Stimulated activated CD8-positive, alpha-beta memory T cell treated with anti-CD3 and anti-CD28 coated beads, Interleukin-4, amount 100 ng/mL, for 24 hours (primary cell): ENCODE measurements at places on chromosomes 6 and 20.

DNA sequence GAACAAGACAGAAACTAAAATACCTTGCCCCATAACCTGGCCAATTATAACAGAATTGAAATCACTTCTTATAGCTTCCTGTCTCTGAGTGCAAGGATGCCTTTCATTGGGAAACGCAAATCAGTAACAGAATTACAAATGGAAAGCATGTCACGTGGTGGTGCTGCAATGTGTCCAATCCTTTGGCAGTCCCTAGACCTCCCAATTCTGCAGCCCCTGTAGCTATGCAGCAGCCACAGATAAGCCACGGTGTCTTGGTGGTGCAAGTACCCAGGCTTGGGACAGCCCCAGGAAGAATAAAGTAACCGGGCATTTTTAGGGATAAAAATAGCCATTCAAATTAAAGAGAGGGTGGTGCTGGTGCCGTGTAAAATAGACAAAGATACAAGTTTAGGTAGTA lies 134.6 kb upstream of the CCN2 start:
- no peak for DNase-seq

DNA sequence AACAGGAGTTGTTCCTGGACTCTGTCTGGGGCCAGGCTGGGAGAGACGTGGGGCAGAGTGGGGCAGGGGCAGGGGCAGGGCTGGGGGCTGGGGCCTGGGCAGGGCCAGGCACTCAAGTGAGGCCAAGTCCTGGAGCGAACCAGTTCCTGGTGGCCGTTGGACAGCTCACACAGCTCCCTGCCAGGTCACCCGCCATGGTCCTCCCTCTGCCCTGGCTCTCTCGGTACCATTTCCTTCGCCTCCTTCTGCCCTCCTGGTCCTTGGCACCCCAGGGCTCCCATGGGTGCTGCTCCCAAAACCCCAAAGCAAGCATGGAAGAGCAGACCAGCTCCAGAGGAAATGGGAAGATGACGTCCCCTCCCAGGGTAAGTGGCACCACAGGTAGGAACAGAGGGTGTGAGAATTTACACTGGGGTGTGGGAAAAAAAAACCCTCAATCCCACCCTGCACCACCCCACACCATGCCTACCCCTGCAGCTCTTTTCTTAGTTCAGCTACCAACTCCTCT lies at the start of gene MCCD1:
Gene MCCD1, plus strand, starts transcription at position 142 of the 508 bp plus-strand sequence. Its CDS starts 53 bp downstream, at position 195.
- DNase-seq, result no peak

- no peak for DNase-seq
Measured at GRCh38 chr20:64191002-64191401, 26.8 kb downstream of the MYT1 start.

DNA sequence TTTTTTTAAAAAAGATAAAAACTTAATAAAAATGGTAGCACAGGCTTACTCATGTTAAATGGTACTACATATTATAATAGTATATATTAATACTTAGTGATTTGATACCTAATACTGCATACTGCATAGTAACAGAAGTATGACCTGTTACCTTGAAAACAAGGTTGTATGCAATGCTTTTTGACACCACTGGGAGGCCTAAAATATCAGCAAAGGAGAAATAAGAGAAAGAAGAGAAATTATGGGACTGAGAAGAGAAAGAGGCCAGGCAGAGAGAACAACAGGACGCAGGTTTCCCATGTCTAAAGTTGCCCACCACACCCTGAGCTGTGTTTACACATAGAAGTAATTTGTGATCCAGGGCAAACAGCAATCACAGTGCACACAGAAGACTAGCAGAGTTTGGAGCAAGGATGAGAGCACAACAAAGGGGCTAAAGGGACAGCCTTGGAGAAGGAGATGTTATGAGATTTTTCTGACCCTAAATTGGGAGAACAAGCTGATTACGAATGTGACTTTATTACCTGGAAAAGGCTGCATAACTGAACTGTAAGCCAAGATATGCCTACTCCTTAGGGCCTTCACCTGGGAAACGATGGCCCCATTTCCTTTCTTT lies 73.2 kb downstream of the ROS1 start:
- DNase-seq, result no peak

- no peak for DNase-seq
Measured at GRCh38 chr6:84026721-84027164, 6.8 kb upstream of the MRAP2 start.

- DNase-seq, result no peak
Measured at GRCh38 chr20:57388953-57389694, 2.1 kb upstream of the RBM38 start.
